Activated naive CD4-positive, alpha-beta T cell treated with anti-CD3 and anti-CD28 coated beads, Interleukin-2, amount 50 U/mL, for 72 hours (primary cell): ENCODE measurements at places on chromosomes 12 and 14. TPM values are rescaled to one million over a fixed set of nuclear protein-coding genes. Genes with fewer than 3 reads are reported as not detected.

Gene SERPINA12
- not detected for total RNA-seq

GRCh38 chr12:10167599-10167998 lies 4.3 kb downstream of the OLR1 start:
- DNase-seq: no peak

Gene SMIM41
- total RNA-seq: not detected

DNA sequence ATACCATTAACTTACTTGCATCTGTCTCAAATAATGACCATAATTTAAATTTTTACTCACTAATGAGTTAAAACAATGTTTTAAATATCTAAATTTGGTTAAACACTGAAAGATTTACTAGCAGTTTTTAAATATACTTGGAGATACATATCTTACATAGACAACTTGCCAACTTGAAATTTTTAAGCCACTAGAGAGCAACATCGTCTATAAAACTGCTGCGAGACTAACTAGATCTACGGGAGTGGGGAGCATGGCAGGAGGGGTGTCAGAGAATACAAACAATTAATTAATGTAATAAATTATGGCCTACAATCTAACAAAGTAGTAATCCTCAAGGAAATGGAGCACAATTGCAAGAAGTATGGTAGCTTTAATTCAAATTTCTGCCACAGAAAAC lies 120.4 kb downstream of the LRRIQ1 start:
- DNase-seq: no peak

DNA sequence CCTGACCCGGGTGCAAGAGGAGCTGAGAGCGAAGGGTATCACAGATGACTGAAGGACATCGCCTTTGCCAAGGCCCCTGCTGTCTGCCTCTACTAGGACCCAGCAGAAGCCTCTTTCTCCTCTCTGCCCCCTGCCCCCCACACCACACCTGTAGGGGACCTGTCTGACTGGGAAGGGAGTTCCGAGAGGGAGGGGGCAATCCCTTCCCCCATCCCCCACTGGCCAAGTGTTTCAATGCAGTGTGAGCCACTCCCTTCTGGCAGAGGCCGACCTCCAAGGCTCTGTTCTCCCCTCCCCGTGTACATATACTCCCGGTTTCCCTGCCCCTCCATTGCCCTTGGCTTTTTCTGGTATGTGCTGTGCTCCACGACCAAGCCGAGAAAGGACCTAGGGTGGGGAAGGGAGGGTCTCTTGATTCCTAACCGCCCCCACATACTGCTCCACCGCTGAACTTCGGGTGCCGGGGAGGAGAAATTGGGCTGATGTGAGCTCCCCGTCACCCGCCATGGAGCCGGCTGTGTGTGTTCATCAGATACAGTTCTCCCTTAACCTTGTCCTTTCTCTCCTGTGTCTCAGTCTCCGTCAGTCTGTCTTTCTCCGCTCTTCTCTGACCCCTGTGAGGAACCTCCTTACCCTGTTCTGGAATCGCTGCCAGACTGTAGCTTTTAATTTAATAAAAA lies 2.0 kb upstream of the ARHGEF25 start:
- DNase-seq: no peak

- peak; percentile 42 for DNase-seq
These were observed 68.5 kb upstream of the CAPRIN2 start for GRCh38 chr12:30823156-30823699.

Gene ASB2
- total RNA-seq: 50.0 TPM

- DNase-seq: no peak
These were observed 9.7 kb downstream of the GLTP start for GRCh38 chr12:109870648-109871047.

DNA sequence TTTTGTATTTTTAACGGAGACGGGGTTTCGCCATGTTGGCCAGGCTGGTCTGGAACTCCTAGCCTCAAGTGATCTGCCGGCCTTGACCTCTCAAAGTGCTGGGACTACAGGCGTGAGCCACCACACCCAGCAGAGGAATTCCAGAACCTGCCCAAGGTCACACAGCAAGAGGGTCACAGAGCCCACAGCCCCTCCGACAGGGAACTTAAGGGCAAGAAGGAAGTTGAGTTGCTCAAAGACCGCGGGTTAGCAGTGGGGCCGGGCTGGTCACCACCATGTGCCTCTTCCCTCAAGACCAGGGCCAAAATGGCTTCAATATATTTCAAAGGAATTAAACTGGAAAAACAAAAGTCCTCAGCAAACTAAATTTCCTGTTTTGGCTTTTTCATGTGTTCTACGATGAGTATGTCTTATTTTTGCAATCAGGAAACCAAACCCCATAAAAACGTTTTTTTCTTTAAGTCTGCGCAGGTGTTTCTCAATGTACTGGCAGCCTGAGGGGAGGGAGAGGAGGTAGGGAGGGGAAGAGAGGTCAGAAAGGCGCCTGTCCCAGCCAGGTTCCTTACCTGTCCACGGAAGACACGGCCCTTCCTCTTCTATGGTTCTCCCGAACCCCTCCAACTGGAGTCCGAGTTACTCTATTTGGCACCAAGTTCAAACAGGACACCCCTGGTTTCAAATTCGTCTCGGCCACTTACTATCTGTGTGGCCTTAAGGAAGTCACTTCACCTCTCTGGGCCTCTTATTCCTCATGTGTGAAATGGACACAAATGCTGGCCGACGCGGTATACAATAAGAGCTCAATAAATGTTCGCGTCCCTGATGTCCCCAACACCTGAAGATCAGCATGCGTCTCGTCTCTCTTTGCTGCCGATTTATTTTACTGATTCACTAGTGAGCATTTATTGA lies 778 bp downstream of the SLC8B1 start:
- DNase-seq: peak; percentile 13

- DNase-seq: no peak
These were observed 40.5 kb downstream of the CRACR2A start for GRCh38 chr12:3712209-3712992.

Gene ABCD4
- total RNA-seq: 48.0 TPM

GRCh38 chr14:21015312-21015711 lies 9.5 kb downstream of the NDRG2 start:
- DNase-seq: no peak

Gene TRHDE
- total RNA-seq: not detected

Gene OR4K17
- total RNA-seq: not detected

GRCh38 chr12:117522559-117522958 lies 161.1 kb upstream of the NOS1 start:
- DNase-seq: no peak

Gene EPYC
- total RNA-seq: not detected

Gene APOF
- total RNA-seq: not detected

Gene PTPN6
- total RNA-seq: 320 TPM

Gene WNT5B
- 0.18 TPM for total RNA-seq

DNA sequence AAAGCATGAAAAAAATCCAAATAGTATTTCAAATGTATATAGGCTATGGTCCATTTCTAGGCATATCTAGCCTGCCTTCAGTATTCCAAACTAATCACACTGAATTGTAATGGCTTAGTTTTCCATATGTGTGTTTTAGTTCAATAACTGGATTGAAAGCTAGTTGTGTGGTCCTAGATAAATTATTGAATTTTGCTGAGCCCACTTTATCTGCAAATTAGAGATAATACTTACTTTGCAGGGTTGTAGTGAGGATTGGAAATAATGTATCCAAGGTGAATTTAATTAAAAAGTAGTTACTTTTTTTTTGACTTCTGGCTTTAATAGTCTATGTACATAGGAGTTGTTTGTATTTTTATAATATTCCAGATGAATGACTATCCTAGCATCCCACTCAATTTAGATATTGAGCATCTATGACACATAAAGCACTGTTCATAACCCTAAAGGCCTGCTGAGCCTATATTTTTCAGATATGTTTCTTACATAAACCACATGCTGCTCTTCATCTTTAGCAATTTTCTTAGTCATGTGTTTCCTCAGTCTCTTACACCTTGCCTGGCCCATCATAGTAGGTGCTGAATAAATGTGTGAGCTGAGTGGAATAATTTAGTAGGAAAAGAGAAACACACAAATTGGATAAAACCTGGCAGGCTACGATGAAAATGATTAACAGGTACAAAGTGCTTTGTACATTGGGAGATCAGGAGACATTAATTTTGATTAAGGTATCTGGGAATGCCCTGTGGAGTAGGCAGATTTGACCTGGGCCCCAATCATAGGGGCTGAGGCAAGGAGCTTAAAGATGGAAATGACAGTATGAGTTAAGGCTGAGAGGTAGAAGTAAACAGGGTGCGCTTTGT lies 1.1 kb upstream of the ATP23 start:
- DNase-seq: no peak

DNA sequence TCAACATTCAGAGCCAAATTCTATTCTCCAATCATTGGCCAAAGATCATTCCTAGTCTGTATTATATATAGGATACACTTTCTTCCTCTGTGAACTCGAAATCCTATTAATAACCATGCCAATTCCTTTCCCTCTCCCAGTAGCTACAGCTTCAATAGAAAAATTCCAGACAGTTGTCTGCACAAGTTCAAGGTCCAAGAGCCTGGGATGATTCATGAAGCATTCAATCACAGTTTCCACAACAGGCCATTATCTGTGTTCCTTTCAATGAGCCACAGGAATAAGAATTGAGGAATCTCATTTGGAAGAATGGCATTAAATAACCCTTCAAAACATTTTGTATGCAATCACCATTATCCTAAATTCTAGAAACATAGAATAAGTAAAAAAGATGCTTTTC lies 437.4 kb downstream of the RMST start:
- no peak for DNase-seq

DNA sequence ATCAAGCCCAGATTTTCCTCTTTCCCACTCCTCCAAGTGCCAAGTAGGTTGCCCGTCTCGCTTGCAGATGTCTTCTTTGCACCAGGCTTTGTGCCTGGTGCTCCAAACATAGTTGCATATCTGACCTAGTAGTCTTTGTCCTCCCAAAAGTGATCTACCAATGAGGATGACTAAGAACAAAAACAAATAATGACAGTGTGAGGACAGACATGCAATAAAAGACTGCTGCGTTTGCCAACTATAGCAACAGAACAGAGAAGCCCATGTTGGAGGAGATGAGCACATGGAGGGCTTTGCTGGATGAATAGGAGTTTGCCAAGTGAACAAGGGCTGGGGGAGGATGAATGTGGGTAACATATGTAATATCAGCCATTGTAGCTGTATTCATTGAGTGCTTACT lies 15.6 kb downstream of the DTX1 start:
- no peak for DNase-seq

GRCh38 chr14:33734387-33734786 lies 216.5 kb downstream of the EGLN3 start:
- DNase-seq: no peak

DNA sequence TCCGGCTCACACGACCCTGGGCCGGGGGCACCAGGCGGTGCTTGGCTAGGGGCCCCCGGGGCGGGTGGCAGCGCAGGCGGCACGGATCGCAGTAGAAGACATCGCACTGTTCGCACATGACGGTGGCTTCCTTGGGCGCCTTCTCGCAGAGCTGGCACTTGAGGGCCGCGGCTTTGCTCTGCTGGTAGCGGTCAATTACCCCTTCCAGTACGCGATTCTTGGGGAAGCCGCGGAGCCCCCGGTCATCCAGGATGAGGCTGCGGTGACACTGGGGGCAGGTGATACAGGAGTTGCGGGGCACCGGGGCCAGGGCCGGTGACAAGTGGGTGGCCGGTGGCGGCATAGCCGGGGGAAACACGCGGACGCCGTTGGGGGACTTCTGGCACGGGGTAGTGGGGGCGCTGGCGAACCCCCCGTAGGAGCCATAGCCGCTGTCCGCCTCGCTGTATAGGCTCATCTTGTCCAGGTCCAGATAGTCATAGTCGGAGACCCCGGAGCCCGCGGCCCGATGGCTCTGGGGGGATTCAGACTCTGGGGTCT lies 553 bp downstream of the TRIM9 start:
- peak; percentile 47 for DNase-seq

- peak; percentile 52 for DNase-seq
These were observed 91.3 kb downstream of the TSPAN9 start for GRCh38 chr12:3168223-3169221.

Gene CCDC175
- total RNA-seq: not detected

DNA sequence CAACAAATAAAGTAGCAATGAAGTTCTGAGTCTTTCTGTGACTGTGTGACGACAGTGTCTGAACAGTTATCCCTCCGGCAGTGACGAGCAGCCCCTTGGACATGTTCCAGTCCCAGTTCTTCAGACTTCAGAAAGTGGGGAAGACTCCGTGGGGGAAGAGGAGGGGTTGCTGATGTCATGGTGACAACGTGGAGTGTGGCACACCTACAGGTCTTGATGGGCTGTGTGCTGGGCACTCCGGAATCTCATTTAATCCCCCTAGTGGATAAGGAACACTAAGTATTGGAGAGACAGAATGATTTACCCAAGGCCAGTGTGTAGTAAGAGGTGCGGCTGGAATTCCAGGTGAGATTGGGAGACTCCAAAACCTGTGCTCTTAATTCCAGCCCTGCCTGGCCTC lies 280.2 kb downstream of the CACNA1C start:
- DNase-seq: no peak

Gene POLR3B
- 6.4 TPM for total RNA-seq
